ENCODE measurements at places on chromosomes 3 and 15.

GRCh38 chr3:23372285-23372684 lies 169.2 kb downstream of the UBE2E2 start:
- no peak for DNase-seq

DNA sequence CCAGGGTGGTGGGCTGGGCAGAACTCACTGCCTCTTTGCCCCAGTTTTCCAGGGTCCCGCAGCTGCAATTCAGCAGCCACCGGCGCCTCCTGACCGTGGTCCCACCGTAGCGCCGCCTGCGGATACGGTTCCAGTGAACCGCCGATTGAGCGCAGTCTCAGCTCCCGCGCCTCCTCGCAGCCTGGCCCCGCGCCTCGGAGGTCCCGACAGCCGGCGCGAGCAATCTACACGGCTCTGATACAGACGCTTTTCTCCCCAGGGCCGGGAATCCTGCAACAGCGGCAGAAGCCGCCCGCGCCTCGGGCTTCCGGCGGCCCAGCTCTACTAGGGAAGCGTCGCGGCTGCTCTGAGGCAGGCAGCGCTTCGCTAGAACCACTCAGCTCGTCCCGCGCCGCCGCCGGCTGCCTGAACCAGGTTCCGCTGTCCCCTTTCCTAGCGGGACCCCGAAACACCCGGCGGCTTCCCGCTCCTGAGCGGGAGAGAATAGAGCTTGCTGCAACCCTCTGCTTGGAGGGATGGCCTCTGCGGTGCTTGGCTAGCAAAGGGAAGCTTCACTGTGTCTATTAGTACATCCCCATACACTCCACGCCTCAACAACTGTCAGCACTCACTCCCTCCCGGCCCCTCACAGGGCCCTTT lies 3.1 kb downstream of the FOXL2NB start:
- DNase-seq = no peak

GRCh38 chr3:170220871-170221270 lies 1.4 kb upstream of the PRKCI start:
- DNase-seq = no peak

DNA sequence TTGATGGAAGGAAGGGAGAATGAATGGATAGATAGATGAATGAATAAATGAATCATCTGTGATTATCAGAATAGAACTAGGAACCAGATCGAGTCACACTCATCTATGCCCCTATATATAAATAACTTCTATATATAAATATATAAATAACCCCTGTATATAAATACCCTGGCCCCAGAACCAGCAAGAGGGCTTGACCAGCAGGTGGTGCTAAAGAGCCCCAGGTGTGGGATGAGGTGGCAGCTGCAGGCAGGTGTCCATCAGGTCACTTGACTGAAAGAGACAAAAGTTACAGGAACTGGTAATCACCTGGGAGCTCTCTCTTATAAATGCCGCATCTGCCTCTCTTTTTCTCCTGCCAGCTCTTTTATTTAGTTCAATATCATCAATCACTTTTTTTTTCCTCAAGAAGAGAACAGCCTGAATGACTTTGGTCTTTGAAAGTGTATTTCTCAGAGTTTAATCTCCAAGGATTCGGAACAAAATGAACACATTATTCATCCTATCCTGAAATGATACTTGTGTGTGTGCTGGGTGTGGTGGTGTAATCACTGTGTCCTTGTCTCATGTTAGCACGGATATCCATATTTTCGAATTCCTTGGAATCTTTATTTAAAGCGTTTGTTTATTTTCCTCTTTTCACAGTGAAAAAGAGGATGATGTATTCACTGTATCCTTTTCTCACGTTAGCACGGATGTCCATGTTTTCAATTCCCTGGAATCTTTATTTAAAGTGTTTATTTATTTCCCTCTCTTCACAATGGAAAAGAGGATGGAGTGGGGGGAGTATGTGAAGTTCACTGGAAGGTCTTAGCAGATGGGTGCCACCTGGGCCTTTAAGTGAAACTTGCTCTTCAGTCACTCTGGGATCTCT lies 35.4 kb upstream of the ATG7 start:
- DNase-seq = peak; percentile 71

- DNase-seq = no peak
These were observed 71.8 kb upstream of the POLG start for GRCh38 chr15:89406218-89406939.

GRCh38 chr15:80967451-80967850 lies 22.2 kb downstream of the MESD start:
- no peak for DNase-seq

- no peak for DNase-seq
These were observed 46.4 kb downstream of the ST3GAL6 start for GRCh38 chr3:98809557-98809956.

Measured in CD4-positive, alpha-beta T cell treated with Interferon alpha-2 for 1 hour (primary cell).